Type B pancreatic cell (in vitro differentiated cells): ENCODE measurements at places on chromosomes 1 and 21.

- peaks cover 19% of the 10 kb centered on the region for H3K36me3 ChIP-seq
- H3K4me3 ChIP-seq, result no peak overlapping the region
- H3K27ac ChIP-seq, result no peak overlapping the region
- no peak for DNase-seq
- H3K27me3 ChIP-seq, result no peaks in the 10 kb centered on the region
- peaks cover 4% of the 10 kb centered on the region for H3K4me1 ChIP-seq
Measured at GRCh38 chr1:205170532-205171269, 40.8 kb downstream of the DSTYK start.

GRCh38 chr1:48654606-48655210 lies 122.0 kb downstream of the BEND5 start:
- H3K27ac ChIP-seq, result no peak overlapping the region
- H3K4me3 ChIP-seq, result no peak overlapping the region
- no peak for DNase-seq
- no peaks in the 10 kb centered on the region for H3K36me3 ChIP-seq

DNA sequence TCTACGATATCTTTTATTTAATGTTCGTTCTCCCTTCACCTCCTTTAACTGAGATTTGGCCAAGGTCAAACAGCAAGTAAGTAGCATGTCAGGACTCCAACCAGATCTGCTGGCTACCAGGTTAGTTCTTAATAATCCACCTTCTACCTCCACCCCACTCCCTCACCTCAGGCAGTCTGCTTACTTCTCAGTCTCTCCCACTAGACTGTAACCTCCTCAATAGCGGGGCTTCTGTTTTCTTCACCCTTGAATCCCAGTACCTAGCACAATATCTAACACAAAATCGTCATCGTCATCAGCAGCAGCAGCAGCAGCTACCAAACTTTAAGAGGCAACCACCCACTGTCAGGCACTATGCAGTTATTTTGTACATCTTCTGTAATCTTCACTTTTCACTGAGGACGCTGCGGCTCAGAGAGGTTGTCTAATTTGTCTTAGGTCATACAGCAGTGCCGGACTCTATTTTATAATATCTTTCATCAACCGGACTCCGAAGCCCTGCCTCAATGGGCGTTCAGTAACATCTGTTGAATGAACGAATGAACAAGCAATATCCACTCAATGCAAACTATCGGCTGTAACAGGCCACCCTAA lies 859 bp upstream of the MAGI3 start:
- no peaks in the 10 kb centered on the region for H3K27me3 ChIP-seq
- no peak for DNase-seq
- H3K4me3 ChIP-seq, result peak overlapping the region; percentile 86

DNA sequence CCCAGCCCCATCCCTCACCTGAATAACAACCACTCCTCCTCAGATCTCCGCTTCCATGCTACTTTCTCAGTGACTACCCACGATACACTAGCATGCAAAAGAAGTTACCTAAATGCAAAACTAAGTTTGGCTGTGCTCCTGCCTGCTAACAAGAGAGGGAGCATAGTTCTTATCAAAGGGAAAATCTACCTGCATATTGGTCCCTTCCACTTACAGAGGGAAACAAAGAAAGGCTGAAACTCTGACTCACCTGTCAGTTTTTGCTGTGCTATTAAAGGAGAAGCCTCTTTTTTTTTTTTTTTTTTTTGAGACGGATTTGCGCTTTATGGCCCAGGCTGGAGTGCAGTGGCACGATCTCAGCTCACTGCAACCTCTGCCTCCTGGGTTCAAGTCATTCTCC lies 43.8 kb upstream of the RAVER2 start:
- no peaks in the 10 kb centered on the region for H3K27me3 ChIP-seq
- H3K4me1 ChIP-seq, result peaks cover 14% of the 10 kb centered on the region
- H3K36me3 ChIP-seq, result peaks cover 5% of the 10 kb centered on the region
- DNase-seq, result no peak
- H3K27ac ChIP-seq, result peak overlapping the region; percentile 2
- H3K4me3 ChIP-seq, result no peak overlapping the region

GRCh38 chr1:90823686-90824085 lies 106.6 kb upstream of the BARHL2 start:
- H3K4me3 ChIP-seq, result no peak overlapping the region
- no peak overlapping the region for H3K27ac ChIP-seq
- no peaks in the 10 kb centered on the region for H3K36me3 ChIP-seq

- H3K36me3 ChIP-seq, result no peaks in the 10 kb centered on the region
- H3K4me1 ChIP-seq, result peaks cover under 1% of the 10 kb centered on the region
- H3K4me3 ChIP-seq, result no peak overlapping the region
- no peak for DNase-seq
Measured at GRCh38 chr21:27570306-27570868, 603.5 kb upstream of the ADAMTS5 start.

DNA sequence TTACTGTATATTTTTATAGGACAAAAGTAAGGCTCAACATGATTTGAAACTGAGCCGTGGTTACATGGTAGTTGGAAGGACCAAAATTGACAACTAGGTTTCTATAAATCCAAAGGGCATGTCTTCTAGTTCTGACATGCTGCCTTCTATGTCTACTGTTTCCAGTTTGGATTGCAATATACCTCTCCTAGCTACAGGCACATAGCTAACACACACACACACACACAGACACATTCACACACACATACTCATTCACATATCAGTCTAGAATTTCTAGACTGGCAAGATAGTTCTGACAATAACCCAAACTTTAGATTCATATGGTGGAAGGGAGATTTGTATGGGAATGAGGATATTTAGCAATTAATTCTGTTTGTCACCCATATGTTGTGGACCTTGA lies 544.8 kb upstream of the CAMK1G start:
- peaks cover 5% of the 10 kb centered on the region for H3K4me1 ChIP-seq
- H3K27ac ChIP-seq, result no peak overlapping the region
- no peak for DNase-seq
- no peak overlapping the region for H3K4me3 ChIP-seq
- no peaks in the 10 kb centered on the region for H3K27me3 ChIP-seq

DNA sequence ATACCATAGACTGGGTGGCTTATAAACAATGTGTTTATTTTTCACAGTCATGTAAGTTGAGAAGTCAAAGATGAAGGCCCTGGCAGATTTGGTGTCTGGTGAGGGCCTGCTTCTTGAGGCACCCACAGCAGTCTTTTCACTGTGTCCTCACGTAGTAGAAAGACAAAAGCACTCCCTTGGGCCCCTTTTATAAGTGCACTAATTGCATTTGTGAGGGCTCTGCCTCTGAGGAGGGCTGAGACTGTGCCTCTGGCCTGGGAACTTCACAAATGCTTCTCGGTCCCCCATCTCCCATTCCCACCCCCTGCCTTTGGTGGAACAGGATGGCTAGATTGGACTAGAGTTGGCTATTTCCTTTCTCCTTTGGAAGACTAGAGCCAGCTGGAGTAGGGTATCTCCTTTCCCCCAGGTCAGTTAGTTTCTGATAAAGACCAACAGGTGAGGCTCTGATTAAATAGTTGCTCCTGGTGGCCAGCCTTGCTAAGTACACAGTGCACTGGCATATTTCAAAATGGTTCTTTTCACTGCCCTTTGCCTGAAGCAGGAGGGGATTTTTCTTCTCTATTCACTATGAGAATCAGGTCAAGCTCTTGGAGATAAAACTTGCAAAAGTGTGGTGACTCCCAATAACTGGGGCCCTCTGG lies 82.9 kb downstream of the PLPPR4 start:
- no peak for DNase-seq
- no peak overlapping the region for H3K27ac ChIP-seq
- H3K4me1 ChIP-seq, result no peaks in the 10 kb centered on the region
- no peak overlapping the region for H3K4me3 ChIP-seq
- H3K27me3 ChIP-seq, result no peaks in the 10 kb centered on the region

- H3K27me3 ChIP-seq, result no peaks in the 10 kb centered on the region
- H3K27ac ChIP-seq, result peak overlapping the region; percentile 4
- peaks cover 29% of the 10 kb centered on the region for H3K4me1 ChIP-seq
Measured at GRCh38 chr1:113057006-113057405, 16.0 kb upstream of the LRIG2 start.

DNA sequence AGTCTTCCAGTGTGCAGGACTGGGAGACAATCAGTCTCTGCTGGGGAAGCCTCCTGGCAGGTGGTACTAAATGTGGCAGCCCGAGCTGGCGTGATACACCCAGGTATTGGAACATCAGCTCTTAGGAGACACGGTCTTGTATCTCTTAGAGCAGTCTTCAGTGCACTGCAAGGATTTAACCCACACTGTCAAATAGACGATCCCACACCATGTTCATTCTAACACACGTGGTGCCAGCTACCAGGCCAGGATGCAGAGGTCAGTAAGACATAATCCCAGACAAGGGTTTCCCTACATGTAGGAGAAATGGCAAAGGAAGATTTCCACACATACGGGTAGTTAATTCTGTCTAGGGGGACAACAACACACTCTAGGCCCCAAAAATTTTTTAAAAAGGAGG lies 8.7 kb downstream of the TRIM11 start:
- H3K4me3 ChIP-seq, result no peak overlapping the region
- peaks cover 4% of the 10 kb centered on the region for H3K36me3 ChIP-seq
- DNase-seq, result no peak
- peaks cover 4% of the 10 kb centered on the region for H3K4me1 ChIP-seq

DNA sequence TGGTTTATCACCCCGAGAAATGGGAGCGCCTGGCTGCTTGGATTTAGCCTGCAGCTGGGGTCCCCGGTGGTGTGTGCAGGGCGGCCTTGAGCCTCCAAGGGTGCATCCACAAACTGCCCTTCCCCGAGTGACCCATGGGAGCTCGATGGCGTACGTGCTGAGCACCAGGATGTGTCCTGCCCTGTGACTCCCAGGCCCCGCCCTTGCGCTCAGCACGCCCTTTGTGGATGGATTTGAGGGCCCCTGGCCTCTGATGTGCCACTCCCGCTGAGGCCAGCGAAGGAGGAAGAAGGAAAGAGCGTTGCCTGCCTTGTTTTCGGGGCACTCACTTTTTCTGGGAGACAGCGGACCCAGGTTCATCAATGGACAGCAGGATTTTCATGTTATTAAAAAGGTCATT lies 1.7 kb upstream of the TFF3 start:
- no peaks in the 10 kb centered on the region for H3K27me3 ChIP-seq
- H3K36me3 ChIP-seq, result no peaks in the 10 kb centered on the region
- H3K4me3 ChIP-seq, result no peak overlapping the region
- H3K4me1 ChIP-seq, result peaks cover 16% of the 10 kb centered on the region
- no peak overlapping the region for H3K27ac ChIP-seq

- peaks cover 6% of the 10 kb centered on the region for H3K4me1 ChIP-seq
- H3K27me3 ChIP-seq, result peaks cover 23% of the 10 kb centered on the region
- peak overlapping the region; percentile 98 for H3K27ac ChIP-seq
- DNase-seq, result no peak
- no peaks in the 10 kb centered on the region for H3K36me3 ChIP-seq
Measured at GRCh38 chr1:202235856-202236837, 42.5 kb downstream of the LGR6 start.

GRCh38 chr1:154502744-154503115 lies 518 bp upstream of the SHE start:
- H3K4me3 ChIP-seq, result peak overlapping the region; percentile 59
- no peak overlapping the region for H3K27ac ChIP-seq
- no peak for DNase-seq
- no peaks in the 10 kb centered on the region for H3K36me3 ChIP-seq
- H3K4me1 ChIP-seq, result no peaks in the 10 kb centered on the region
- H3K27me3 ChIP-seq, result peaks cover 82% of the 10 kb centered on the region

- H3K27me3 ChIP-seq, result peaks cover 6% of the 10 kb centered on the region
- no peak overlapping the region for H3K27ac ChIP-seq
- DNase-seq, result no peak
- H3K4me1 ChIP-seq, result no peaks in the 10 kb centered on the region
- H3K4me3 ChIP-seq, result no peak overlapping the region
Measured at GRCh38 chr1:27687906-27688305, 15.9 kb upstream of the IFI6 start.

- no peaks in the 10 kb centered on the region for H3K4me1 ChIP-seq
- H3K36me3 ChIP-seq, result no peaks in the 10 kb centered on the region
- no peak overlapping the region for H3K27ac ChIP-seq
- H3K27me3 ChIP-seq, result peaks cover 72% of the 10 kb centered on the region
- DNase-seq, result no peak
- no peak overlapping the region for H3K4me3 ChIP-seq
Measured at GRCh38 chr1:175676991-175677390, 66.4 kb downstream of the TNR start.

DNA sequence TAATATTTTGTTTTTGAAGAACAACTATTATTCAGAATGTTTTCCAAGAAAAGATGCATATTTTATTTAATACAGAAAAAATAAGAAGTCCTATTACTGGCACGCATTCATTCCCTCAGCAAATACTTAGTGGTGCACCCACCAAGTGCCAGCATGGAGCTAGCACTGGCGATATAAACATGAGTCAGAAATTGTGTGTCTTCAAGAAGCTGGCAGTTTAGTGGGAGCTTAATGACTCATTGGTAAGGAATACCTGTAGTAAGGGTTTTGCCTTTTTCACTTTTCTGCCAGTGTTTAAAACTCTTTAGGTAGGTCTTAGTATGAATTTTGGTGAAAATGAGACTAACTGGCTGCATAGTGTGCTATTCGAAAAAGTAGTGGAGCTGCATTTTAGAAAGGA lies 6.3 kb downstream of the MAGI3 start:
- H3K27me3 ChIP-seq, result no peaks in the 10 kb centered on the region
- no peak overlapping the region for H3K4me3 ChIP-seq
- no peaks in the 10 kb centered on the region for H3K36me3 ChIP-seq
- DNase-seq, result no peak

DNA sequence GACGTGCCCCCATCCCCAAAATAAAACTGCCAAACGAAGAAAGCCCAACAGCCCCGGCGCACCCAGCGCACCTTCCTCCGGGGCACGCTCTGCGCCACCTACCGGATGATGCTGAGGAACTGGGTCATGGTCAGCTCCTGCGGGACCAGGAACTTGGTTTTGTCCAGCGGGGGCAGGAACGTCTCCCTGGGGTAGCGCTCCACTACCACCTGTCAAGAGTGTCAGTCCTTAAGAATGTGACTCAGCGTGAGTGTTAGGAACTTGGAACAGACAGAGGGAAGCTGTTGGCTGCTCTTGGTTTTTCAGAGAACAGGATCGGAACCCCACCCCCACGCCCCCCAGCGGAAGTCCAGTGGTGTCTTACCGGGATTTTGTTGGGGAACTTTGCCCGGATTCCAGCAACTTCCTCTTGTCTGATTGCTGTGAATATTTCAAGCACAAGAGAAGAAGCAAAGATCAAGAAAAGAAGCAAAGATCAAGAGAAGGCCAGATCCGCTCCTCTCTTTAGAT lies 431 bp downstream of the MAP1LC3C start:
- no peak overlapping the region for H3K27ac ChIP-seq
- peak overlapping the region; percentile 72 for H3K4me3 ChIP-seq
- H3K27me3 ChIP-seq, result no peaks in the 10 kb centered on the region
- peaks cover 10% of the 10 kb centered on the region for H3K4me1 ChIP-seq
- peak; percentile 69 for DNase-seq

- DNase-seq, result no peak
- peaks cover 4% of the 10 kb centered on the region for H3K36me3 ChIP-seq
- no peaks in the 10 kb centered on the region for H3K27me3 ChIP-seq
- H3K27ac ChIP-seq, result no peak overlapping the region
- no peak overlapping the region for H3K4me3 ChIP-seq
Measured at GRCh38 chr21:29005696-29006095, 13.0 kb upstream of the LTN1 start.
